AG09319 (cell line): ENCODE measurements at places on chromosomes 5 and 9.
A peak's percentile ranks its signal among the peaks of the same experiment; 100 is the strongest.

DNA sequence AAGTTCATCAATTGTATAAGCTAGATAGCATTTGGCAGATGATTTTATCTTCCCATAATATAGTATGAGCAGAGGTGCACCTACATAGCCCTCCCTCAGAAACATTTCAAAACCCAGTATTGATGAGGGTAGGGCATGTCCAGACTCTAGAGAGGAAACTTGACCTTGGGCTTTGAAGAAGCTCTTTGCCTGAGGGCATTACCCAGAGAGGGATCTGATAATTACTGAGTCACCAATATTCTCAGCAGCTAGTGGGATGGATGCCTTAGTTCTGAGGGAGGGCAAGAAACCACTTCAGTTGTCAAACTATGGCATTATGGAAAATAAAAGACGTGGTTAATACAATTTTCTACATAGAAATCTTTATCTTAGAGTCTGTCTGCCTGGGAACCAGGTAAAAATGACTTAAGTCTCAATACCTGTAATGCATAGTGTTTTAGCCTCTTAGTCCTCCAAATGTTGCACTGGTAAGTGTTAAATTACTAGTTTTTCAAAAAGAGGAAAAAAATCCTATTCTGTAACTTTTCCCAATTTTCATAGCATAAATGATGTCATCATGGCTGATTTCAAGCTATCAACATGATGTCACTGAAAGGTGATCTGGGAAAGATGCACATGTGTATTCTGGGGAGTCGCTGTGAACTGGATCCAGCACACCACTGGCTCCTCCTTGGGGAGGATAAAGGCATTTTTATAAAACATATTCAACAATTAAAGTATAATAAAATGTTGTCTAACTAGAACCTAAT, 809.0 kb downstream of the KCTD16 start:
- no peak for DNase-seq

DNA sequence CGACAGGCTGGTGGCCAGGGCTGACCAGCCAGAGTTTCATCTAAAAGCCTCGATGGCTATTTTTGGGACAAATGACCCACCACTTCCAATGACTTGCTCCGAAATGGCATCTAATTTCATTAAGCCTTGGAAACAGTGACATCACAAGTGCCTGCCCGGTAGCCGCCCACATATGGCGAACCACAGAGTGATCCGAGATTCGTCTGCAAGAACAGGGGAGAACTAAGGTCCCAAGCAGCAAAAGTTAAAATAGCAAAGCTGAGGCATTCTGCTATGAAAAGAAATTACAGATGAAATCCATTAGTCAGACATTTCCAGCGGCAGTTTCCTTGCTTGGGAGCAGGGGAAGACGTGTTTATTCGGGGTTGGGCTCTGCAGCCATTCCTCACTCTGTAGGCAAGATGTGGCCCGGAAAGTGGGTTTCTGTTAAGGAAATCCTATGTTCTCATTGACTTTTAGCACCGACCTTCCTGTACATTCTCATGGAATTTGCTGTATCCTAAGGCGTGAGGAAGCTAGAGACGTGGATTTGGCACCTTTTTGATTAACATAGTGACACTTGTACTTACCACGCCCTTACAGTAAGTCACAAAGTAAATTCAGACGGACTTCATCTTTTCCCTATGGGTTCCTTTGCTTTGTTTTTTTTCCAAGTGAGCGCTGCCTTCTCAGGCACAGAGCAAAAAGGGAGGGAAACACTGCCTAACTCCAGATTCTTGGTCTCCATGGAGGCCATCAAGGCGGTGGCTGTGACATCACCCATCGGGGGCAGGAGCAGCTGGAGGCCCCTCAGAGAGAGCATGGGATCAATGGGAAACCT, 45.1 kb downstream of the ERGIC1 start:
- no peak for DNase-seq

- no peak for DNase-seq
These were observed 451.8 kb downstream of the RAB3C start for GRCh38 chr5:59034498-59035186.

GRCh38 chr5:78591972-78592700, 56.4 kb downstream of the LHFPL2 start:
- DNase-seq, result no peak

DNA sequence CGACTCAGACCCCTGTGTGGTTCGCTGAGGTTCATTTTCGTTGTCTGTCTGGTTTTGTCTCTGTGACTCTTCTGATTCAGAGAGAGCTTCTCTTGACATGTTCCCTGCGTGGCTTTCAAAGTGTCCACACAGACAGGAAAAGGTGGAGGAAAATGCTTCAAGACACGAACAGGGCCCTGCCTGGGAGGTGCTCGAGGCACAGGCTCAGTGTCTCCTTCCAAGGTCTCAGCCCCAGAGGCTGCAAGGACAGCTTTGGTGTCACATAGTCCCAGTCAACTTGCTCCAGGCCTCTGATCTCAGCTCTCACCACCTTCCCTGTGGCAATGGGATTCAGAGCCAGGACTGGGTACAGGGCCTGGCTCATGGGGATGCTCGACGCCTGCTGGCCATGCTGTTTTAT, 51.6 kb upstream of the SARDH start:
- DNase-seq, result no peak

DNA sequence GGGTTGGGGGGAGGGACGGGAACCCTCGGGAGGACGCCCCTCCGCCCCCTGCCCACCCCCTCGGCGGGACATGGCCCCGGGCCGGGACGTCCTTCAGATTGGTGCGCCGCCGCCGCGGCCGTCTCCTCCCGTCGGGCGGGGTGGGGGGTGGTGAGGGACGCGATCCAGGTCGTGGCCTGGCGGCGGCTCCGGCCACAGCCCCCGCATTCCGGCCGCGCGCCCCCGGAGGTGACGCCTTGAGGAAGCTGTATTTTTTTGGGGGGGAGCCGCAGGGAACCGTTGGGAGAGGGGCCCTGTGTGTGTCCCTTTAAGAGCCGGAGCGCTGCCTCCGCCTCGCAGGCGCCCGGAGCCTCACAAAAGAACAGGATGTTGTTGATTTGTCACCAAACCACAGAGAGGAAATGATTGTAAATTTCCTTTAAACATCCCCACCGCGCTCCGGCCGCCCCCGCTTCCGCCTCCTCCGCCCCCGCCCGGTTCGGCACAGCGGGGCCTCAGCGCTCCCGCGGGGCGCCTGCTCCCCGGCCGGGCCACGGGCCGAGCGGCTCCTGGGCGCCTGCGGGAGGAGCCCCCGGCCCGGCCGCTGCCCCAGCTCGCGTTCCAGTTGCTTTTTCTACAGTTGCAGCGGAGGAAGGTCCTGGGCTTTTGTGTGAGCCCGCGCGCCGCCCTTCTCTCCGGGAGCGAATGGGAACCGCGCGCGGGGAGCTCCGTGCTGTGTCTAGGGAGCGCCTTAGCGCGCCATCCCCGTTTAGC, 32.1 kb upstream of the SPRY4 start:
- peak; percentile 74 for DNase-seq

DNA sequence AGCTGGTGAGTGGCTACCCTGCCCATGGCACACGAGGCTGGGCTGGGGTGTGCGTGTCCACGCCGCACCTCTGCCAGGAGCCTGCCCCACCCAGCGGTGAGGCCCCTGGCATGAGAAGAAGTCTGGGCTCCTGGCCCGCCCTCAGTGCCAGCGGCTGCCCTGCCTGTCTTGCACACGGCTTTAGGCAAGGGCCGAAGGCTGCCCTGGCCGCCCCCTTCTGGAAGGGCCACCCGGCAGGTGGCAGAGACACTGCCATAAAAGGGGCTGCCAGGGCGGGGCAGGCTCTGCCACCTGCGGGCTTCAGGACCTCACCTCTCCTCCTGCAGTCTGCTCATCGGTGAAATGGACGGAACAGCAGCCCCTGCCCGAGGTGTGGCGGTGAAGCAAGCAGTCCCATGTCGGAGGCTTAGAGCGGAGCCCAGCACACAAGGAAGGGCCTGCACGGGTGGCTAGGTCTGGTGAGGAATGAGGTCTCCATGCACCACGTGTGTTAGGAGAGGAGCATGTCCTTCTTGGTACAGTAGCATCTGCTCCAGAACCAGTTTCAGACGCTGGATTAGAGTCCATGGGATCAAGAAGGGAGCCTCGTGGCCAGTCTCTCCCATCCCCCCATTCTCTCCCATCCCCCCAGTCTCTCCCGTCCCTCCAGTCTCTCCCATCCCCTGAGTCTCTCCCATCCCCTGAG, 34.8 kb upstream of the TMEM250 start:
- no peak for DNase-seq

DNA sequence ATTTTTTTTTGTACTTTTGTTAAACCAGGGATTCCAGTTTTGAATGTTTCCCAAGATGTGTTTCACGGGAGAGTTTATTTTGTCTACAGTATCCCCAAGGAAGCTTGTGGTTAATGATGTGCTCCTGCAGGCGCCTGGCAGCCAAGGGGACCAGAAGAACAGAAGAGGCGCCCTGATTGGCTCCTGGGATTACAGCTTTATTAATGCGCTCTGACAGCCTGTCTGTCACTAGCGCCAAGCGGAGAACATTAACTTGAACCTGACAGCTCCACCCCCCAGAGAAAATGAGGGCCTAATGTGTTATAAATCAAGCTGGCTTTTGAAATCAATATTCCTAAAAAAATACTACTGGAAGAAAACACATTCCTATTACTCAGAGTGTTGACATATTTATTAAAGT, 5.0 kb upstream of the FBXL7 start:
- no peak for DNase-seq

DNA sequence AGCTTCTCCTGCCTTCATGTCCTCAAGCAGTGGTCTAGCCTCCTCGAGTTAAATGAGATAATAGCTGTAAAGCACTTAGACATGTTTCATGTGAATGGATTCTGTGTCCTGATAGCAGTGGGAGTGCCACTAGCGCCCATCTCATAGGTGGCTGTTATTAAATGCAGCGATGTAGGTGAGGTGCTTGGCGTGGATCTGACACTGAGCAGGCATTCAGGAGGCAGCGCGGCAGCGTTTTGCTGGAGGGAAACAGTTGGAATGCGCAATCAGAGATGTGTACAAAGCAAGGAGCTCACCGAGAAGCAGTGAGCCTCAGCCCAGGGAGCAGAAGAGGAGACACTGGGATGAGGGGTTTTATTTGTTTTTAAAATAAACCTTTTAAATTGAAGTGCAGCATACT, 106.6 kb downstream of the RGS3 start:
- no peak for DNase-seq

DNA sequence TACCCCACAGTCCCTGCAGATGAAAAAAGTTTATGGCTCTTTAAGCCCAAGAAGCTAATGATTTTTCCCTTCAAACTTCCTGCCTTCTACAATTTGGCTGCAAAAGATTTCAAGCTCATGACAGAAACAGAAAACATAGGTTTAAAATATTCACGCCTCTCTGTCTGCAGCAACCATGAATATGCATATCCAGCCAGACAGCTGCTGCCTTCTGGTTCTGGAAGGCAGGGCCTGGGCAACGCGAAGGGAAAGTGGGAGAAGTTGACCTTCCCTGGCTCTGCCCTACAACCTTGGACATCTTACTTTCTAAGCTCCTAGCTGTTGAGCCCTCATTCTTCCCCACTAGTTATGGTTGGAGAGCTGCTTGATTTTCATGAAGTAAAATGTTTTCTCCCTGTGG, 64.8 kb upstream of the CLINT1 start:
- DNase-seq, result no peak

DNA sequence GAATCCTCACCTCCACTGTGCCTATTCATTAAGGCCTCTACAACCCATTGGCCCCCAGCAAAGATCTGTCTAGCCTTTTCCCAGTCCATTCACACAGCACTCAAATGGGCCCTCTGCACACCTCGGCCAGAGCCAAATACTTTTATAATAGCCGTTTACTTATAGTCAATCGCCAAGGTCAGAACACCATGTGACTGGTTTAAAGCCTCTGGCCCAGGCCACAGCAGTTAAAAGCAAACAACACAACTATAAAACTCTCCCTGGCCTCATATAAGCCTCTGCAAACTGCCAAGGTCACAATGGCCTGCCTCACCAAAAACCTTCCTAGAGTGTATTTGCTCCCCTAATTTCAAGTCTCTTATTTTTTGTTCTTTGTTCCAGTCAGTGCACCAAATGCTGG, 562.6 kb downstream of the CAAP1 start:
- no peak for DNase-seq

DNA sequence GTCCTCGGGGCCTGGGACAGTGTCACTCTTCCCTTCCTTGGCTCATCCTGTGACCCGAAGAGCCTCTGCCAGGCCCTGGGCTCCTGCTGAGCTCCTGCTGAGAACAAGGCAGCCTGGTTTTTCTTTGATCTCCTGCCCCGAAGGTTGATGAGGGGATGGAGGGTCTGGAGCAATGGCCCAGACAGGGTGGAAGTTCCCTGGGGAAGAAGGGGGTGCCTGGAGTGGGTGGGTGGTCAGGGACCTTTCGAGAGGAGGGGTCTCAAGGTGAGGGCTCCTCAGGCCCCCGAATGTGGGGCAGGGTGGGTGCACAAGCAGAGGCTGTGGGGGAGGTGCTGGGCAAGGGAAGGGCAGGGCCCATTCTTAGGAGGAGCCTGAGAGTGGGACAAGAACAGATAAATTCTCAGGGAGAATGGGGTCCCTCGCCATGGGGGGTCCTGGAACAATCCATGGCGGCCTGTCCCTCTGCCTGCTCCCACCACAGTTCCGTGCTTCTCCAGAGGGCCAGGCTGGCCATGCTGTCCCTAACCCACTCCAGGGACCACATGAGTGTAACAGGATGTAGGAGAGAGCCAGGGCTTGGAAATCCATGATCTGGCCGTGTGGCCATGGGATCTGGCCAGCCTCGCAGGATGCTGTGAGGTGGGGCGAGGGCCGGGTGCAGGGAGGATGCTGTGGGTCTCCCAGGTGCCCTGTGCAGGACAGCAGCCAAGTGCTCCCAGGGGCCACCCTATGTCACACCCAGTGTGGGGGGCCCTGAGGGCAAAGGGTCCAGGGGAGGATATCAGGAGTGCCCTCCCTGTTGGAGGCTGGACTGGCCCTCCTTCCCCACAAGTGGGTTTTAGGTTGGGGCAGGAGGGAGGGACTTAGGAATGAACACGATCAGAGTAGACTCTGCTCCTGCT, 128.5 kb upstream of the LPCAT1 start:
- no peak for DNase-seq

- DNase-seq, result no peak
These were observed 22.2 kb downstream of the COL27A1 start for GRCh38 chr9:114177423-114178064.

- no peak for DNase-seq
These were observed 82.5 kb upstream of the ZBTB43 start for GRCh38 chr9:126722252-126722921.

DNA sequence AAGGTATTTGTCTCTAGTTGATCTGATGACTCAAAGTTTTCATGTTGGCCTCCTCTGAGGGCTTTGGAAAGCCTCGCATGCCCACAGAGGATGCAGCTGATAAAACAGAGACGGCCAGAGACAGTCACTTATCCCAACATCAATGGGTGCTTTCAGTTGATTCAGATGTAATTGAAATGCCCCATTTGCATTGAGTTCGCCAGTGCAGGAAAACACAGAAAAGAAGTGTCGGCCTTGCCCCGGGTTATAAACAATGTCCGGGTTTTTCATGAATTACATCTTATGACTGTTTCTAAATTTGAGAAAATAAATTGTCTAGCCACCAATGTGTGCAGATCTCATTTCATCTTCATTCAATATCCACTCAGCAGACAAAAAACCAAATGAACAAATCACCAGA, 42.2 kb upstream of the ICE1 start:
- no peak for DNase-seq

GRCh38 chr5:157867751-157868387, 8.9 kb upstream of the CLINT1 start:
- DNase-seq, result no peak
